ENCODE measurements at places on chromosomes 4 and X.

DNA sequence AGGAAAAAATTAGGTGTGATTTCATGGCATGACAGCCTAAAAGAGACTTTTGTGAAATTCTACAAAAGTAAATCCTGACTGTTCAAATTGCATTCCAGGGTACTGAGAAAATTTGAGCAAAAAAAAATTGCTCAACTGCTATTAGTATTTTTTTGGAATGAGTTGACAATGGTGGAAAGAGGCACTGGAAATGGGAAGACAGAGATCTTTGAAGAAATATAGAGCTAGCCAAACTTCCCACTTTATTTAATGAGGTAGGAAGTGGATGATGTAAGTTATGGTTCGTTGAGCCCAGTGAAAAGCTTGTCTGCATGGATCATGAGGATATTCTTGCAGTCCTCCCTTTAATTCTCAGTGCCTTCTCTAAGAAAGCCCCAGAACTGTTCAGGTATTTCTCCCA, 183.8 kb downstream of the PTTG2 start:
- no peaks in the 10 kb centered on the region for H3K27me3 ChIP-seq
- no peak overlapping the region for H3K27ac ChIP-seq
- H3K36me3 ChIP-seq = no peaks in the 10 kb centered on the region
- no peak for DNase-seq

DNA sequence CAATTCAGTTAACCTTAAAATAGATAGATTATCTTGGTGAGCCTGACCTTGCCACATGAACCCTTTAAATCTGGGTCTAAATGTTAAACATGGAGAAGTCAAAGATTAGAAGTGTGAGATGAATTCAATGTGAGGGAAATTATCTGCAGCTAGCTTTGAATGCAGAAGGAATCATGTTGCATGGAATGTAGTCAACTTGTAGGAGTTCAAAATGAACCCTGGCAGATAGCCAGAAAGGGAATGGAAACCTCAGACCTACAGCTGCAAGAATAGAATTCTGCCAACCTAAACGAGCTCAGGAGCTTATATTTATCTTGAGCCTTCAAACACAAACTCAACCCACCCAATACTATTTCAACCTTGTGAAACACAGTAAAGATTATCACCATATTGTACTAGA, 632.5 kb downstream of the KCTD8 start:
- no peak overlapping the region for H3K27ac ChIP-seq
- DNase-seq = no peak
- H3K4me3 ChIP-seq = no peak overlapping the region
- no peaks in the 10 kb centered on the region for H3K36me3 ChIP-seq
- H3K27me3 ChIP-seq = no peaks in the 10 kb centered on the region

DNA sequence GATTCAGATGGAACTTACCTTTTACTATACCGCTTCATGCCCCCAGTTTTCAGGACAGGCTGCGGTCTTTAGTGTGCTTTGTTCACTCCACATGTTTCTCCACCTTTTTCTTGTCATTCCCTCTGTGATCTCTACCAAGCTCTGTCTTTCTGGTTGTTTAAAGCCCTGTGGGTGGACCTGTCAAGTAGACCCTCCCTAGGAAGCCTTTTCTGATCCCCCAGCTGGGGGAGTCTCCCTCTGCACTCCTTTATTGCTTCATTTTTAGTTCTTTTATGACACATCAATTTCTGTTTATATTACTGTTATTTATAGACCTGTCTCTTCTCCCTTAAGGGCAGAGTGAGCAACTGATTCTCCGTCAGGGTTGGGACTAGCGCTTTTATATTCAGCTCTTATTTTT, 150.2 kb downstream of the C4orf33 start:
- H3K4me3 ChIP-seq = no peak overlapping the region
- H3K27me3 ChIP-seq = no peaks in the 10 kb centered on the region
- H3K27ac ChIP-seq = no peak overlapping the region

GRCh38 chrX:142089193-142089592, 115.9 kb downstream of the MAGEC2 start:
- H3K4me1 ChIP-seq = no peaks in the 10 kb centered on the region
- DNase-seq = peak; percentile 17
- no peaks in the 10 kb centered on the region for H3K36me3 ChIP-seq
- H3K4me3 ChIP-seq = no peak overlapping the region
- no peaks in the 10 kb centered on the region for H3K27me3 ChIP-seq
